ENCODE measurements at places on chromosomes 2 and 18.

DNA sequence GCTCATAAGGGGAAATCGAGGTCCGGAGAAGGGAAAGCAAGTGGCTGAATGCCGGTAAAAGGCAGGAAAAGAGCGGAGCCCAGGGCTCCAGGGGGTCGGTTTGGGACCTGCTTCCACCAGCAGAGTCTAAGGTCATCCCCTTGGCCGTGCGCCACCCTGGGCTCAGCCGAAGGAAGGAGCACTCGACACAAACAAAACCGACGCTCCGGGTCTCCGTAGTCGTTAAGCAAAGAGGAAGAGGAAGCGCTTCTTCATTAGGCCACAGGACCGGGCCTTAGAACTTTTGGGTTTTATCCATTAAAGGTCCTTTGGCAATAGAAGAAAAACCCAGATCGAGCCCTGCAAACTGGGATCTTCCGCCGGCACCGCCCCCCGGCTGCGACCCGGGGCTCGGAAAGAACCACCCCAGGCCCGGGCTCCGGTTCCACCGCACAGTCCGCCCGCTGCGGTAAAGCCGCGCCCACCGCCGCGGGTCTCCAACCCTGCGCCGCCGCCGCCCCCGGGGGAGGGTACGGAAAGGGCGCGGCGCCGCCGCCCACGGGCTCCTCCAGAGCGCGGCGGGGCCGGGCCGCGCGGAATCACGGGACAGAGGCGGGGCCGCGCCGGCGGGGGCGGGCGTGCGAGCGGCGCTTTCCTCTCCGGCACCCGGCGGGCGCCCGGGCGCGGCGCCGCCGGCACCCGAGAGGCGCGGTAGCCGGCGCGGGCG is at the start of gene TTL:
TSS of gene TTL (plus strand) at position 629 of the 706 bp plus-strand sequence. CDS start 189 bp downstream, outside the sequence.
- H3K27me3 ChIP-seq = no peaks in the 10 kb centered on the region
- H3K4me3 ChIP-seq = peak within 1 kb of the TSS; percentile 78
- DNase-seq = peak; percentile 65
- peak within 1 kb of the TSS; percentile 79 for H3K27ac ChIP-seq
- H3K4me1 ChIP-seq = no peaks in the 10 kb centered on the region

GRCh38 chr2:174787487-174788205 is 23.4 kb upstream of the CHRNA1 start:
- H3K27ac ChIP-seq = no peak overlapping the region
- no peak overlapping the region for H3K4me3 ChIP-seq
- H3K27me3 ChIP-seq = no peaks in the 10 kb centered on the region
- H3K36me3 ChIP-seq = no peaks in the 10 kb centered on the region
- DNase-seq = no peak

DNA sequence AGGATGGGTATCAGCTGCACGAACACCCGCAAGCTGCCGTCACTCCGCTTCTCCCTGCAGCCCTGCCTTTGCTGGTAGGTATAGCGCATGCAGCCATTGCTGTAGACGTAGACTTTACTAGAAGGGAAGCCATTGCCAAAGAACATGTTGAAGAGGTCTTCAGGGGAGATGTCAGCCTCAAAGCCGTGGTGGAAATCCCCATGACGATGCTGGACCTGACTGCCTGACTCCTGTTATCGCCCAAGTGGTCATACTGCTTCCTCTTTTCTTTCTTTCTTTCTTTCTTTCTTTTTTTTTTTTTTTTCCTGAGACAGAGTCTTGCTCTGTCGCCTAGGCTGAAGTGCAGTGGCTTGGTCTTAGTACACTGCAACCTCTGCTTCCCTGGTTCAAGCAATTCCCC is 68.7 kb upstream of the SPRED2 start:
- H3K4me3 ChIP-seq = no peak overlapping the region
- no peak for DNase-seq
- peaks cover 6% of the 10 kb centered on the region for H3K4me1 ChIP-seq

DNA sequence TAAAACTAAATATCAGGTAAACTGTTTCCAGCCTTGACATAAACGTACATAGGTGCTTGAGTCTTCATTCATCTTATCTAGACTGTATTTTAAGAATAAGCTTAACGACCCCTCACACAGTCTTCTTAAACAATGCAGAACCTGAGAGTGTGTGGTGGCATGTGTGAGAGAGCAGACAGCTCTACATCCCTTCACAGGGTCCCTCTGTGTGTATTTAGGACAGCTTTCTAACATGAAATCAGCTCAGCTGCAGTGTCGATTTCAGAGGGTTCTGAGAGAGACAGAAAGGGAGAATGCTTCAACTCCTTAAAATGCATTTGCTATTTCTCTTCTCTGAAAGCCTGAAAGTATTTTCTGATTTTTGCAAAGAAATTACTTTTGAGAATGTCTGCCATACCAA is 185.2 kb downstream of the GRB14 start:
- no peaks in the 10 kb centered on the region for H3K36me3 ChIP-seq
- no peaks in the 10 kb centered on the region for H3K4me1 ChIP-seq
- no peaks in the 10 kb centered on the region for H3K27me3 ChIP-seq
- no peak overlapping the region for H3K4me3 ChIP-seq
- H3K27ac ChIP-seq = no peak overlapping the region

- no peaks in the 10 kb centered on the region for H3K36me3 ChIP-seq
- no peak for DNase-seq
- no peaks in the 10 kb centered on the region for H3K4me1 ChIP-seq
- no peaks in the 10 kb centered on the region for H3K27me3 ChIP-seq
These were observed 47.0 kb downstream of the CHRNA1 start for GRCh38 chr2:174717273-174717672.

DNA sequence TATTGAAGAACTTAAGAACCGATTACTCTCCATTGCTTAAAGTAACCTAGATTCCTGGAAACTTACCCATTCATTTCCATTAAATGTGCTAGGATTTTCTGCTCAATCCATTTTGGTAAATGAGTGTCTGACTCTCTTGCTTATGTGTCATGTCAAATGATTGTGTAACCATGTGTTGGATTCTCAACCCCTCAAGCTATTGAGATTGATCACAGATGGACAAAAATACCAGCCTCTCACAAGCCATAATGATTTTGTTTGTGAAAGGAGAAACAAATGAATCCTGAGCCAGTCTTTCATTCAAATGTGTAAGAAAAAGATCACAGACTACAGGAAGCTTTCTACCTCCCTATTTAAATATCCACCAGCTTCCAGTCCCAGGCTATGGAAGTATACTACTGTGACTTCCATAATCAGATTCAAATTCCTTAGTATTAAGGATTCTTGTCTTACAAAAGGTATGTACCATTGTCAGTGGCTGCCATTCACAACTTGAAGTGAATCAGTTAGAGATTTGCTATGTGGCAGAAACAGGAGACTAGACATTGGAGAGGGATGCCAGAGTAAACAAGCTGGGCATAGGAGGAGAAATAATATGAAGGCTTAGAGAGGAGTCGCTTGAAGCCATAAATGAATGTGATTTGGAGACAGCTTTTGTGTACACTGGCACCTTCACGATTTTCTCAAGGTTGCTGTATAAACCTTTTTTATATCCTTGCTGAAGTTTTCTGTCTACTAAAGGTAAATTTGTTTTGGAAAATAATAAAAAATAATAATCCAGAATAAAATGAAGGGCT is 498.5 kb upstream of the SETBP1 start:
- H3K27me3 ChIP-seq = no peaks in the 10 kb centered on the region
- no peak overlapping the region for H3K27ac ChIP-seq
- no peaks in the 10 kb centered on the region for H3K4me1 ChIP-seq
- H3K4me3 ChIP-seq = no peak overlapping the region

DNA sequence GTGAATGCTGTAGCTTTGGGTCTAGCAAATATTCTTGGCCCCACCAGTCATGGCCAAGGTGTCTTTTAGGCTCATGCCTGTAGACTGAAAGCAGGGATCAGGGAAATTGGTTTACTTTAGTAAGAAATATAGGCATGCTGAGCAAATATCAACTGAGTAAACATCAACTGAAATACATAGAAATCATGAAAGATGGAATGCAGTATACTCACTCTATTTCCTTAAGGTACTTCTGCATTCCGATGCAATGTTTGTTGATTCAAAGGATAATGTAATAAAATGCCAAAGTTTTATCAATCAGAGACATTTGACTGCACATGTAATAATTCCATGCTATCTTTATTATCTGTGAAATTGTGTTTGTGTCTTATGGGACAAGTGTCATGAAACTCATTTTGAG is 19.6 kb upstream of the IL1R1 start:
- no peaks in the 10 kb centered on the region for H3K27me3 ChIP-seq
- peak overlapping the region; percentile 90 for H3K27ac ChIP-seq
- H3K4me1 ChIP-seq = peaks cover 3% of the 10 kb centered on the region
- DNase-seq = no peak

- H3K27me3 ChIP-seq = no peaks in the 10 kb centered on the region
- peak; percentile 35 for DNase-seq
- H3K36me3 ChIP-seq = no peaks in the 10 kb centered on the region
- no peak overlapping the region for H3K27ac ChIP-seq
- no peak overlapping the region for H3K4me3 ChIP-seq
These were observed 568.3 kb downstream of the LRRTM4 start for GRCh38 chr2:76953733-76954347.

- H3K27ac ChIP-seq = no peak overlapping the region
- no peaks in the 10 kb centered on the region for H3K36me3 ChIP-seq
- DNase-seq = no peak
- no peak overlapping the region for H3K4me3 ChIP-seq
These were observed 174.4 kb downstream of the RPIA start for GRCh38 chr2:88865801-88866371.

DNA sequence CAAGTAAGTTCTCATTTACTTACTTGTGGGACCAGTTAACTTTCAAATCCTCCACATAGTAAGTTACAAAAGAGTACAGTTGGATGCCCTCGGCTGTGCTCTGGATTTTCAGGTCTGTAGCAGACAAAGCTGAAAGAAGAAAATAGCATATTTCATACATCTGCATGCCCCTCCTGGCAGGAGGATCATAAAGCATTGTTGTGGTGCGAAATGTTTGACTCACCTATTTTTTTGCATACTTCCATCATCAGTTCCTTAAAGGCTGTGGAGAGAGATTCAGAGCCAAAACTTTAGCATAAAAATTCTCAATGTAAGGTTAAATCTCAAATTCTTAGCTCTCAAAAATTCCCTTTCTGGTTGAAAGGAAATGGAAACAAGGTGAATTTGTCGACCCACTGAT is 70.8 kb upstream of the LPIN2 start:
- no peak overlapping the region for H3K4me3 ChIP-seq

DNA sequence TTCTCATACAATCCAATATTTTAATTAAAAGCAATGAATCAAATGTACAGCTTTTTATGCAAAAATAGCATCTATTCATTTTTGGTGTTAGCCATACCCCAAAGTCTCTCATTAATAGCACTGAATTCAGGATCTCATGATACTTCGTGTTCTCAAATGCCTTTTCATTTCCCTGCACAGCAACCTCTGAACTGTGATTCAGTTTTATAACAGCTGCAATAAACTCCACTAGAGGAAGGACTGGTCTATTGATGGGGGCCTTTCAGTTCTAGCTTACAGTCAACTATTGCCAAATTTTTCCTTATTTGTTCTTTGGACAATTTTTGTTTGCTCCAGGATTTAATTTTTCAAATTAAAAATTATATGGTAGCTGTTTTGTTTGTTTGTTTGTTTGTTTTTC is 4.8 kb upstream of the TMEM87B start:
- H3K4me3 ChIP-seq = no peak overlapping the region
- no peaks in the 10 kb centered on the region for H3K4me1 ChIP-seq
- no peak for DNase-seq
- no peaks in the 10 kb centered on the region for H3K27me3 ChIP-seq
- H3K36me3 ChIP-seq = no peaks in the 10 kb centered on the region

DNA sequence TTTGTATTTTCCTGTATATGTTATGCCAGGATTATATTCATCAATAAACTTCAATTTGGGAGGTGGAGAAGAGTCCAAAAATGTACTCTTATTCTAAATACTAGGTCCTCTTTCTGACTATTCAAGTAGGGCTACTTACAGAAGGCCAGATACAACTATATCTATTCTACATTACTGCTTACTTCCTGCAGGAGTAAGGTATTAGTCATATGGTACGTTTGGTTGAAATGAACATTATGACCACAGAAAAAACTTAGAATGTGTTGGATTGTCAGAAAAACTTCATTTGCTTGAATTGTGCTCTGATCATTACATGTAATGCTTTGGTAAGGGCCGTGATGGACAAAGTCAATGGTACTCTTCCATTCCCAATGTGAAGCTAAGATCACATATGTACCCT is 35.0 kb downstream of the STAT4 start:
- H3K36me3 ChIP-seq = no peaks in the 10 kb centered on the region
- no peak overlapping the region for H3K27ac ChIP-seq
- no peak for DNase-seq
- H3K27me3 ChIP-seq = no peaks in the 10 kb centered on the region

DNA sequence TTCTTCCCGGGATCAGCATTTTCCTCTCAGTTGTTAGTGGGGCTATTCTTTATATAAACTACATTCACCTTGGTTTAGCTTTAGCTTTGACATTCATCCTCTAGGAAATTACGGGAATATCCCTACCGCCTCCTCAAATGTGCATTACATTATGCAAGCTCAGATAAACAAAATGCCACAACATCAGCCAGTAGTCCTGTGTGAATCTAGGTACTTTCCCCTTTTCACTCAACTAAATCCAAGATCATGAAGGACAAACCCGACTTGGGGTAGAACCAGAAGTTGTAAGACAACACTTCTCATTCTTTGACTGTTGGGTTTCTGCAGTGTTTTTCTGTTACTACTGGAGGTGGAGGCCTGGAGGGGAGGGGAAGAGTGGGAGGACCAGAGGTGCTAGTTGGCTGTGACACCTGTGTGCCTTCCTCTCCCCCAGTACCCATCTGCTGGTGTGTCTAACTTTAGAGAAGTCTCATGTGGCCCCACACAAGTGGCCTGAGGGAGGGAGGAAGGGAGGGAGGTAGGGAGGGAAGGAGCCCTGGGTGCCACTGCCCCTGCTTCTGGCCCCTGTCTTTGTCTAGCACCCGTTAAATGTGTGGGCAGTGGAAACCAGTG is 84.8 kb upstream of the BCL2L11 start:
- no peaks in the 10 kb centered on the region for H3K27me3 ChIP-seq
- H3K4me1 ChIP-seq = no peaks in the 10 kb centered on the region
- H3K36me3 ChIP-seq = no peaks in the 10 kb centered on the region
- DNase-seq = no peak
- no peak overlapping the region for H3K4me3 ChIP-seq
- no peak overlapping the region for H3K27ac ChIP-seq

- no peaks in the 10 kb centered on the region for H3K36me3 ChIP-seq
- H3K4me3 ChIP-seq = no peak overlapping the region
- no peak for DNase-seq
- H3K27me3 ChIP-seq = no peaks in the 10 kb centered on the region
- H3K27ac ChIP-seq = no peak overlapping the region
These were observed 39.9 kb upstream of the ELOA2 start for GRCh38 chr18:47075098-47075883.

GRCh38 chr2:241983571-241984270 is 114.2 kb downstream of the RTP5 start:
- no peaks in the 10 kb centered on the region for H3K4me1 ChIP-seq
- H3K4me3 ChIP-seq = no peak overlapping the region
- no peaks in the 10 kb centered on the region for H3K27me3 ChIP-seq
- no peaks in the 10 kb centered on the region for H3K36me3 ChIP-seq
- no peak for DNase-seq
- H3K27ac ChIP-seq = no peak overlapping the region

DNA sequence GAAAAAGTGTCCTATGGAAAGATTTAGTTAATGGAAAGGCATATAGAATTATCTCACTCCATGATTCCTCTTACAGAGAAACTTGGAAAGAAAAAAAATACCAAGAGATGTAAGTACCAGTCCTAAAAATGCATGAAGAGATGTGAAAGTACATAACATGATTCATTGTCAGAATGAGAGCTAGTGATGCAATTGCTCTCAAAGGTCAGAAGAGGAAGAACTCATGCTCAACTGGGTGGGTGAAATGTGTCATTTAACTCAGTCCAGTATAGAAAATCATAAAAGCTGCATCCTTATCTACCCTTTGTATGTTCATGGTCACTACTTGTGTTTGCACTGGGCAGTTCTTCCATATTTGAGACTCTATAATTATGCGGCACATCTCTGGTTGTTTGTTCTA is 300.0 kb upstream of the PIK3C3 start:
- H3K27ac ChIP-seq = no peak overlapping the region
- H3K4me1 ChIP-seq = no peaks in the 10 kb centered on the region
- no peak for DNase-seq
- H3K27me3 ChIP-seq = no peaks in the 10 kb centered on the region
- no peak overlapping the region for H3K4me3 ChIP-seq
- H3K36me3 ChIP-seq = no peaks in the 10 kb centered on the region
